ENCODE measurements at places on chromosomes 7 and 10. TPM values are rescaled to one million over a fixed set of nuclear protein-coding genes. Genes with fewer than 3 reads are reported as not detected.

Gene LOXL4
- total RNA-seq = not detected

Gene DOCK1
- total RNA-seq = not detected

Gene NCF1
- total RNA-seq = 4.5 TPM

Gene AKAP9
- total RNA-seq = 62.5 TPM

Gene PLXNA4
- total RNA-seq = 0.75 TPM

Gene IFIT2
- 38.9 TPM for total RNA-seq

Gene NKX2-3
- total RNA-seq = not detected

Gene NODAL
- not detected for total RNA-seq

- DNase-seq = no peak
Observed at GRCh38 chr7:28784171-28784902, 173.8 kb downstream of the TRIL start.

GRCh38 chr10:128386231-128386630 is 260.0 kb upstream of the MKI67 start:
- DNase-seq = no peak

DNA sequence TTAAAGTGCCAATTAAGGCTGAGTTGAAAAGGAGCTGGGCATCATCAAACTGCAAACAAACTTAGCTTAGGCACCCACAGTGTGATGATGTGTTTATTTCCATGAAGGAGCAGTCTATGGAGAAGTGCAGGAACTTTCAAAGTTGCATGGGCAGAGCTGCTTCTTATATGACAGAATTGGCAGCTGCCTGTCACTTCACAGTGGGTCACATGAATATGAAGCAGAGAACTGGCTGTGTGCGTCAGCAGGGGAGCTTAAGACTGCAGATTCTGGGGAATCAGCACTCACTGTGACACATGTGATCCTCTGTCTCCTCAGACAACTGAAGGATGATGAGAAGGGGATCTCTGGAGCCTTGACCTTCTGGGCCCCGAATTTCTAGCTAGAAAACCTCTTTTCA is 36.6 kb downstream of the RBM28 start:
- no peak for DNase-seq

GRCh38 chr10:11015446-11015934 is 2.2 kb upstream of the CELF2 start:
- DNase-seq = no peak

DNA sequence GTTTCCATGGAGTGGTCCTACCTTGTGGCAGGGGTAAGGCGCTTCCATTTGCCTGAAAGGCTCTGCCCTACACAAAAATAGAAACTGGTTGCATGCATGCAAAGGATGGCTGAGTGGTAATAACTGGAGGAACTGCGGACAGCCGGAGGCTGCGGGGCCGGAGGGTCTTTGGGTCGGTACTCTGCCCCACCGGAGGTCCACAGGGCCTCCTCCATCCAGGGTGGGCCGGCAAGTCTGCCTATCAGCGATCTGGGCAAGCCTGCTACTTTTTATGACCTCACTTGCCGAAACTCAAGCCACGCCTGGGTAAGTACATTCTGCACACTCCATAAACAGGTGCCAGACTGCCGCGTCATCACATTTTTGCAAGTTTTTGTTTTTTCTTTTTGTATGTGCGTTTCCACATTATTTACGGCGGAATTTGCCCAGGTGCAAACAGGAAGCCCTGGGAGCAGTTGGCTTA is 30.0 kb downstream of the TACC2 start:
- no peak for DNase-seq

DNA sequence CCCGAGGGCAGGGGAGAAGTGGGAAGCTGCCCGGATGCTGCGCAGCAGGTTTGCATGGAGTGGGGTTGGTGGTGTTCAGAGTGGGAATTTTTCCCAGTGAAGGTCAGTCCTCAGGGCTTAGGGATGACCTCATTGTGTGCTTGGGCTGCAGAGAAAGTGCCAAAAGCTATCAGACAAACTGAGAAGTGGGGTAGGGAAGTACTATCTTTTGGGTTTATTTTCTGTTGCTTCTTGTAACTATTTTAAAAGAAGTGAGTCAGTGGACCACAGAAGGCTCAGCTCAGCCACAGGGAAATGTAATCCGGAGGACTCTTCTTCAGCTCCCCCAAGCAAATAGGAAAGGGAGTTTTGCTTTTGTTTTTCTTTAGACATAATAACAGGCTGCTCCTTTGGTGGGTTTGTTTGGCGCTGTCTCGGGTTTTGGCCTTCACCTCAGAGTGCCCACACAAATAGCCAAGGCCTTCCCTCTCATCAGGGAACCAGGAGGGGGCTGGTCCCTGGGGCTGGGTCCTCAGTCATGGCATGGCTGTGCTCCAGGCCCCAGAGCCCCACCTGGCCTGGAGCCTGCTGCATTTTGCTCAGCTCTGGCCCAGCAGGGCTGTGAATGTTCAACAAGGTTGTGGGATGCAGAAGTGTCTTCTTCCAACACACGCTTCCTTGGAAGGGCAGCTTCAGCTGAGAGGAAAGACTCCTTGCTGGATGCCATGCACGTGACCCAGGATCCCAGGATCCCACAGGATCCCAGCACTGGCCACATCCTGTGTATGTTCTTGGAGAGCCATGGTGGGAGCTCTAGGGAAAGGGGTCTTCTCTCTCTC is 5.4 kb upstream of the FAM170B start:
- no peak for DNase-seq

GRCh38 chr10:119461923-119462322 is 80.6 kb downstream of the RGS10 start:
- DNase-seq = no peak

GRCh38 chr10:131207584-131208532 is 103.7 kb downstream of the TCERG1L start:
- no peak for DNase-seq

- DNase-seq = no peak
Observed at GRCh38 chr10:73485320-73485719, 10.5 kb downstream of the PPP3CB start.

- DNase-seq = no peak
Observed at GRCh38 chr10:82558014-82558607, 683.1 kb downstream of the NRG3 start.

DNA sequence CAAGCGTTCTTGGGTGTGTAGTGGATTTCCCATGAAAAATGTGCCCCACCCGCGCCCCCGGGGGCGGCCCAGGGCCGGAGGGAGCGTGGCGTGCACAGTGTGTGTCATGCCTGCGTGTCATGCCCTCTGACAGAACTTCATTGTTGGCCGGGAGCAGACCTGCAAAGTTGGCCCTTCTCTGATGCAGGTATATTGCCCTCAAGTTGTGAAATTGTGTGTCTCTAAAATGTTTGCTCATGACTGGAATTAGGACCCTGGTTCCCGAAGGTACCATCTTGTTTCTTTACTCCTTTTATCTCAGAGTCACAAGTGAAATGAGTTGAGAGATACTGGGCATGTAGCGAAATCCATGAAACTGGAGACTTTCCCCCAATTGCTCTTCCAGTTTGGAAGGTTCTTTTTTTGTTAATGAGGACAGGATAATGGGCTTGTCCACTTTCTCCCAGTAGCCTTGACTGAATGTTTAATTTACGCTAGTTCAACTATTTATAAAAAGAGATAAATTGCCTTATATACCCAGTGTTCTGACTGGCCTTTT is 26.2 kb downstream of the ADK start:
- DNase-seq = peak; percentile 52

- no peak for DNase-seq
Observed at GRCh38 chr10:84195044-84195830, 900 bp downstream of the CDHR1 start.

DNA sequence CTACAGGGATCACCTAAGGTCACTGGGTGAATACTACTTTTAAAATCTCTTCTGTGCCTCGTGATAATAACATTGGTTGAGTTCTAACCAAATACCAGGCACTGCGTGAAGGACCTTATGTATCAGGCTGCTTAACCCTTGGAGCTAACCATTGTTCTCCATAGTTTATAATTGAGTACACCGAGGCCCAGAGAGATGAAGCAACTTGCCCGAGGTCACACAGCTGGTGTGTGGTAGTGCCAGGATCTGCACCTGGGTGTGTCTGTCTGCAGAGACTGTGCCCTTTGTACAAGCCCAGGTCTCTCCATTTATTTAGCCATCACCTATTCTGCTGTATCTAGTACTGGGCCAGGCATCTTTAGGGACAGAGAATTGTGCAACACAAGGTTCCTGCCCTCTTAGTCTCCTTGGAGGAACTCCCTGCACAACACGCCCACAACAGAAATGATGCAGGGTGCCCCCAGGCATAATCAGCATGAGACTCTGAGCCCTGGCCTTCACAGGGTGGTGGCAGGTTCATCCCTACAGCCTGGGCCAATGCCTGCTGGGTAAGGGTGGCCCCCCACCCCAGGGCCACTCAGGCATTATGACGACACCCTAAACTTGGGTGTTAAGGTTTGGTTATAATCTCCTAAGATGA is 31.5 kb downstream of the UNC5B start:
- no peak for DNase-seq

GRCh38 chr7:106110885-106111654 is 1.0 kb downstream of the SYPL1 start:
- no peak for DNase-seq

DNA sequence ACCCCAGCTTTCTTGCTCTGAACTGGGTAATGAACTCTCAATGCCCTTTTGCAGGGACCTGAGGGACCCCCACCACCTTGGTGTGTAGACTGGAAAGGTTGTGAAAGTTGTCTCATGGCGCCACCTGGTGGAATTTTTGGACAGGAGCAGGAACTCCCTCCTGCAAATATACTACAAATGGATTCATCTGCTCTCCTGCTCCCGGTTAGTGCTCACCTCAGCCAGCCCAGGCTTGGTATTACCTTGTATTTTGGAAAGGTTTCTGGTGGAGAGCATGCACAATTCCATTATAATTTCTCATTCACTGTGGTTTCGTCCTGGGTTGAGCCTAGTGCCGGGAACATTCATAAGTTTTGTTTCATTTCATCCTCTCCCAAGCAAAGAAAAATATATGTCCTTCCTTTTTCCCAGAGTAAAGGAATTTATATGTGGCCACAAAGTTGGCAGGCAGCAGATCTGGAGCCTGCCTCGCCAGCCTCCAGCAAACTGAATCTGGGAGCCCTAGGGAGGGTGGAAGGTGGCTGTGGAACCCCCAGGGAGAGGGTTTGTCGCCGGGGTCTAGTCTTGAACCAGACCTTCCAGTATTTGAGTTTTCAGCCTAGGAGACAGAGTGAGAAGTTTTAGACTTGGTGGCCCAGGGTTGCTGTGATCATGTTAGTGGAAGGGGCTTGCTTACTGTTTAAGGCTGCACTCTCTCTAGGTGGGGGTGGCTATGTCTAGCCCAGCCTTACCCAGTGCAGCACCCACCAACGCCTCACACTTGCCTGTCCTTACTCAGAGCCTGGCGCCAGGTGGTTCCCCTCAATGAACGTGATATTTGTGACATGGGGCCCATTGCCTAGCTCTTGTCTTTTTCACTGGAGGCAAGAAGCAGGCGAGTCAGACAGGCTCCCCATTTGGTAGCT is 9.5 kb downstream of the FAM241B start:
- DNase-seq = peak; percentile 87

- DNase-seq = no peak
Observed at GRCh38 chr7:108818742-108819141, 249.1 kb downstream of the DNAJB9 start.

DNA sequence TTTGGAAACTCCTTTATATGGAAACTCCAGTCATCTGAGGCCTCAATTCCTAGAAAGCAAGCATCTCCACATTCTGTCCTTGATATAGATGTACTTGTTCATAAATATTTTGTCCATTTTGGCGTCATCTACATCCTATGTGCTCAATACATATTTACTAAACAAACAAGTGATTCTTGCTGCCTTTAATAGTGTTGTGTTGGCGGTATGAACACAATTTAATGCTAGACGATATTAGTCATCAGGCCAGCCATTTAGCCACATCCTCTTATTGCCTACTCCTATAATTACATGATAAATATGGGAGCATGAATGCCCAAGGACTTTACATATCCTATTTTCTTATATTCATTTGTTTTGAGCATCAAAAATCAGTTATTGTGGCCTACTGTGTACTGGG is 18.5 kb upstream of the IFRD1 start:
- DNase-seq = no peak

DNA sequence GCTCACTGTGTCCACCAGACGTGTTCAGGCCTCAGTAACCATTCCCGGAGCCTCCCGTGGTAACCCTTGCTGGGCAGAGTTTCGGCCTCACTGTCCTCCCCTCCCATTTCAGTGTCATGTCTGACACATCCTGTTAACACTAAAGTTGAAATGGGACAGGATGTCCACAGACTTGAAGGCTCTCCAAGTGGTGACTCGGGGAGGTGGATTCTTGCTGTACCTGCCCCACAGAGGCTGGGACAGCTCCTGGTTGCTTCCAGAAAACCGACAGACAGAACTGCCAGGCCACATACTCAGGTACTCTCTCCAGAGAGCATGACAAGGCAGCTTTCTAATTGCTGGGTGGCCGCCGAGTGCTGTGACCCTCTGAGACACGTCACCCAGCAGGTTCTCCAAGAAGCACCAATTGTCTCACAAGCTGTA is 17.9 kb upstream of the CYTH3 start:
- no peak for DNase-seq

DNA sequence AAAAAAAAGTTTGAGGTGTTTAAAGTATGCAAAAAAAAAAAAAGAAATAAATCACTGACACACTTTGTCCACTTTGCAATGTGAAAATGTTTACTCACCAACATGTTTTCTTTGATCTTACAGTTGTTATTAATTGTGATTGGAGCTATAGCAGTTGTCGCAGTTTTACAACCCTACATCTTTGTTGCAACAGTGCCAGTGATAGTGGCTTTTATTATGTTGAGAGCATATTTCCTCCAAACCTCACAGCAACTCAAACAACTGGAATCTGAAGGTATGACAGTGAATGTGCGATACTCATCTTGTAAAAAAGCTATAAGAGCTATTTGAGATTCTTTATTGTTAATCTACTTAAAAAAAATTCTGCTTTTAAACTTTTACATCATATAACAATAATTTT is 130.6 kb downstream of the CFTR start:
- no peak for DNase-seq

DNA sequence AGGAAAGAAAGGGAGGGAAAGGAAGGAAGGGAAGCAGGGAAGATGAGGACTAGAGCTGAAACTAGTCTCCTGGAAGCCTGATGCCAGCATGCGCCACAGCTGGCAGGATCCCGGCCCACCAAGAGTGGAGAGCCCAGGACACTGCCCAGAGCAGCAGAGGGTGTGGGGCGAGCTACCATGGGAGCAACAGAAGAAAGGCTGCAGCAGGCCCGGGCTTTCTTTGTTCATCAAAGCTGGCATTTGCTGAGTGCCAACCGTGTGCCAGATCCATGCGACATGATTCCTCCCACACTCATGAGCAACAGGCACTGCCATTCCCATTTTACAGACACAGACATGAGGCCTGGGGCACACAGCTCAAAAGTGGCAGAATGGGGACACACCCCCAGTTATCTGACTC is 68.9 kb downstream of the FAM53B start:
- DNase-seq = no peak

DNA sequence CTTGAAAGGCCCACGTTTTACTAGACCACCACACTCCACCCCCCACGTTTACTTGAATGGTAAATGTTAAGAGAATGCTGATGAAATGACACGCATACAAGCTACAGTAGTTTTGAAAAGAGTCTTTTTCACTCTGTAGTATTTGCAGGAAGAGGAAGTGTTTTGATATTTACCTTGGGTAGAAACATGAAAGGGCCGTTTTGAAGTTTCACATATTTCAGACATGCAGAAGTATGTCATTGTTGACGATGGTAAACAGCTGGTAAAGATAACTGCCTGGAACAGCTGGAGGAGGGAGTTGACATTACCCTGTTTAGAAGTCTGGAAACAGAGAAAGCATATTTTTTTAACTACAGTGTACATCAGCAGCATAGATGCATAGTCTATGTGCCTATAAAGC is 160.7 kb downstream of the NXPH1 start:
- DNase-seq = no peak

GRCh38 chr10:5942474-5942873 is 34.9 kb downstream of the IL15RA start:
- no peak for DNase-seq
